Nasal cavity respiratory epithelium epithelial cell of viscerocranial mucosa (primary cell): ENCODE measurements at places on chromosomes 7 and 10. TPM values are rescaled to one million over a fixed set of nuclear protein-coding genes. Genes with fewer than 3 reads are reported as not detected.

The AQP1 gene
- total RNA-seq = 0.14 TPM in 1 of 2 replicates, not detected in the other

The GARIN1A gene
- under 0.01 and 0.78 TPM in 2 replicates for total RNA-seq

The KLF14 gene
- total RNA-seq = 0.07 TPM in 1 of 2 replicates, not detected in the other

The IKZF1 gene
- 0.07 TPM in 1 of 2 replicates, not detected in the other for total RNA-seq

The PON3 gene
- 0.50 and 1.4 TPM in 2 replicates for total RNA-seq

The CTBP2 gene
- total RNA-seq = 110 and 190 TPM in 2 replicates

The TMEM236 gene
- total RNA-seq = under 0.01 and 0.07 TPM in 2 replicates

The NET1 gene
- total RNA-seq = 87.8 and 133 TPM in 2 replicates

The ZNF12 gene
- total RNA-seq = 14.4 and 33.7 TPM in 2 replicates

The ITIH5 gene
- 0.07 TPM in 1 of 2 replicates, not detected in the other for total RNA-seq

The ZNF727 gene
- total RNA-seq = 0.34 and 0.64 TPM in 2 replicates

The ENTPD7 gene
- total RNA-seq = 24.6 and 37.3 TPM in 2 replicates

The EIF4H gene
- 399 and 460 TPM in 2 replicates for total RNA-seq

The HOXA4 gene
- total RNA-seq = not detected in 2 replicates

The ICA1 gene
- 10.6 and 14.0 TPM in 2 replicates for total RNA-seq

The FAM20C gene
- 4.4 and 24.7 TPM in 2 replicates for total RNA-seq

The IRF5 gene
- total RNA-seq = 2.1 and 12.4 TPM in 2 replicates

The ENTPD1 gene
- total RNA-seq = 0.14 TPM in 1 of 2 replicates, not detected in the other

The EPHA1 gene
- 24.3 and 53.9 TPM in 2 replicates for total RNA-seq

The IQUB gene
- total RNA-seq = under 0.01 and 0.21 TPM in 2 replicates

The CCDC3 gene
- total RNA-seq = under 0.01 and 1.00 TPM in 2 replicates

The SPDYE3 gene
- not detected in 2 replicates for total RNA-seq

The CTAGE4 gene
- 0.14 and 2.1 TPM in 2 replicates for total RNA-seq

The PPP1R9A gene
- 0.34 and 2.1 TPM in 2 replicates for total RNA-seq

The WEE2 gene
- under 0.01 and 0.14 TPM in 2 replicates for total RNA-seq

The NXPH1 gene
- total RNA-seq = not detected in 2 replicates

The SORCS3 gene
- not detected in 2 replicates for total RNA-seq

The TRIM74 gene
- 0.21 and 0.34 TPM in 2 replicates for total RNA-seq

The FKBP6 gene
- not detected in 2 replicates for total RNA-seq
